NCI-H1930 (cell line): ENCODE measurements at places on chromosomes 11 and 22.

- no peak for DNase-seq
Measured at GRCh38 chr11:112797648-112798293, 163.4 kb upstream of the NCAM1 start.

- no peak for DNase-seq
Measured at GRCh38 chr11:68999093-68999747, 13.8 kb downstream of the MRGPRF start.

DNA sequence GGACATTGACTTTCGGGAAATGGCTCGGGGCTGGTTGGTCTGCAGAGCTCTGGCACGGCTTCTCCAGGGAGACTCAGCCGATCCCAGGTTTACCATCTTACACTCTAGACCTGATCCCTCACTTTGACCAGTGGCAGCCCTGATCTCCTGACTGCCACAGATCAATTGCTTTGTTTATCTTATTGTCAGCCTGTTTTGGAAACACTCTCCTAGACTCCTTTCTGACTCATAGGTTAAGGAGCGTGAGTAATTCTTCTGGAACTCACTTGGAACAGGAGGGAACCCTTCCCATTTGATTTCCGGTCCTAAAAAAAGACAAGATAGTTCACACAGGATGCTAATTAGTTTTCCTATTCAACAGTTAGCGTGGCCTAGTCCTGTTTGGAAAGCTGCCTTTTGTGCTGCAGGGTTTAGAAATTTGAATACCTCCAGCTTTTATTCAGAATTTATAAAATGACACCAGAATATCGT lies 16.0 kb upstream of the BMAL1 start:
- no peak for DNase-seq

DNA sequence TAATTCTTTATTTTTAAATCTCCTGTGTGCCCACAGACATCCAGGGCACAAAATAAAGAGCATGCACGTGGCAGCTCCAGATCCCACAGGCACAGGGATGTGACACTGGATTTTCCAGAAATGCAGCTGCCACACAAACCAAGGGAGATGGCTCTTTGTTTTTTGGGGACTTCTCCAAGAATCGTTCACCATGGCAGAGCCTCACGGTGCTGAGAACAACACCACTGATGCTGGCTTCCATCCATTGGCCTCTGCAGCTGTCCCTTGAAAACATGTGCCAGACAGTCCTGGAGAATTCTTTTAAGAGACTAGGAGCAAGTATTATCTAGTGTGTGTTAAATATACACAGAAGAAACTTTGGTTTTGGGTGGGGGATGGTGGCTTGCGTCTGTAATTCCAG lies 108.4 kb upstream of the SLC22A12 start:
- no peak for DNase-seq

GRCh38 chr11:39102236-39102635 lies 2357.2 kb downstream of the LRRC4C start:
- no peak for DNase-seq

- no peak for DNase-seq
Measured at GRCh38 chr22:34950489-34950888, 115.5 kb upstream of the ISX start.

DNA sequence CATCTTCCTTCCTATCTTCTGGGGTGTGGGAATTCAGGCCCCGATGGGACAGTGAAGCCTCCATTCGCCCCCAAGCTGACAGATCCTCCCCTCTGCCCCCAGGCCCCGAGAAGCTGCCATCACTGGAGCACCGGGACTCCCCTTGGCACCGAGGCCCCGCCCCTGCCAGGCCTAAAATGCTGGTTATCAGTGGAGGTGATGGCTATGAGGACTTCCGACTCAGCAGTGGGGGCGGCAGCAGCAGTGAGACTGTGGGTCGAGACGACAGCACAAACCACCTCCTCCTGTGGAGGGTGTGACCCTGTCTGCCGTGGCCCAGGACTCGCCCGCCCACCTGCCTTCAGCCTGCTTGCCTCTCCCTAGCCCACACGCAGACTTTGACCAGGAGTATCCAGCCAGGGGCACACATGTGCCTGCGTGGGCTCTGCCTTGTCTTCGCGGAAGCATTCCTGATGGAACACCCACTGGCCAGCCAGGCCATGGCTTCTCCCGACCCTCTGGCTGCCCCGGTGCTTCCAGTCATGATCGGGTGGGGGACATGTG lies 8.6 kb upstream of the RELT start:
- DNase-seq = no peak

DNA sequence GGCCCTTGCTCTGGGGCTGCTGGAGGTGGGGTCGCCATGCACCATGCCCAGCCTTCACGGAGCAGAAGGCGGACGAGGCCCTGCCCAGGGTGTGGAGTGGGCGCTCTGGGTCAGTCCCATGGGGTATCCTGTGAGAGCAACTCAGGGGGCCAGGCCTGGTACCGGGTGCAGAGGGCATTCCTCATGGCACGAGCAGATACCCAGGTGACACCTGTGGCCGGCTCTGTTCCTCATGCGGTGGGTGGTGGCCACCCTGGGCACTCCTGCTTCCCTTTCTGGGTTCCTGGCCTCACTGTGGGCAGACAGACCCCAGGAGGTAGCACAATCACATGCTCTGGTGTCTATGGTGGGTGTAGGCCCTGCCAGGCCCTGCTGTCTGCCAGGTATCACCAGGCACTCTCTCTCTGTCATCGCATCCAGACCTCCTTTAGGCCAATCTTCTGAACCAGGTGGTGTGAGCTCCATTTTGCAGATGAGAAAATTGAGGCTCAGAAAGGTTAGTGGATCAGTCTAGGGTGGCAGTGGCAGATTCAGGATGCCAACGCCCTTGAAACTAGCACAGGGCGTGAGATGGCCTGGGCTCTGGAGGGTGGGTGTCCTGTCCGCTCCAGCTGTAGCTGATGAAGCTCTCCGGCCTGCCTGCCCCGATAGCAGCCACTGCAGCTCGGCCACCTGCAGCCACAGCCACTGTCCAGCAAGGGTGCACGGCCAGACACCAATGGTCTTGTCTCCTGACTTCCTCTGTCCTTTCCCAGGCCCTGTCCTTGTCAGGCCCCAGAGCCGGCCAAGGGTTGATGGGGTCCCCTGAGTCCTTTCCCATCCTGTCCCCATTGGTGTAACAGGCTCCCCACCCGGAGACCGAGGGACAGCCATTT lies 15.1 kb downstream of the DGKZ start:
- DNase-seq = no peak

DNA sequence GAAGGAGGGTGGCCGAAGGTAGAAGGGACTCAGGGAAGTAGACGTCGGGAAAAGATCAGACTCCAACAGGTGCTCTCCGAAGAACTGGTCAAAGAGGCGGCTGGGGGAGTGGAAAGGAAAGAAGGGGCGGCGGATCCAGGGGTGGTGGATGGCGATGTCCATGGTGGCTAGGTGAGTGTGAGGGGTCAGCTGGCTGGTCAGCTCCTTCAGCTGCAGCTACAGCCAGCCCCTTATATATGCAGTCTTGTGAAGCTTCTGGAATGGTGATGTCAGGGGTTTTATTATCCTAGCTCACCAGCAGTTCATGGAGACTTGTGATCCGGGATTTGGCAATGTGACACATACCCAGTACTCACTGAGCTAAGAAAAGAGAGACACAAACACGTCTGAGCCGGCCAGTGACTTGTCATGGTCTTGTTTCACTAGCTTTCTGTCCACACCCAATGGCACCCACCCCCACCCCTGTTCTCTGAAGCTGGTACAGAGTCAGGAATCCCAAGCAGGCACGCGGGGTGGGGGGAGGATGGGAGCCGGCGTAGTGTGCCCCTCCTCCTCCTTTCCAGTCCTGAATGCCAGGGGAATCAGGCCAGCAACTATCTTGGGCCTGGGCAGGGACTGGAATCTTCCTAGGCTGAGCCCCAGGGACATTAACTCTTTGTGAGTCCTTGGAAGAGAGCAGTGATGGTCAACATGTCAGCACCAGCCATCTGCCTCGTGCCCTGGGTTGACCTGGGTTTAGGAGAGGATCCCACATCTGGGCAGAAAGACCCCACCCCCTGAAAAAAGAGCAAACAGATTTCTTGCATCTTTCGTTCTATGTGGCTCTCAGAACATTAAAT lies at the start of gene CRYAB:
TSS of gene CRYAB (minus strand) at position 208 of the 839 bp plus-strand sequence. CDS start at position 162, 46 bp downstream.
- no peak for DNase-seq

GRCh38 chr11:111905411-111905810 lies 6.2 kb downstream of the CRYAB start:
- no peak for DNase-seq

DNA sequence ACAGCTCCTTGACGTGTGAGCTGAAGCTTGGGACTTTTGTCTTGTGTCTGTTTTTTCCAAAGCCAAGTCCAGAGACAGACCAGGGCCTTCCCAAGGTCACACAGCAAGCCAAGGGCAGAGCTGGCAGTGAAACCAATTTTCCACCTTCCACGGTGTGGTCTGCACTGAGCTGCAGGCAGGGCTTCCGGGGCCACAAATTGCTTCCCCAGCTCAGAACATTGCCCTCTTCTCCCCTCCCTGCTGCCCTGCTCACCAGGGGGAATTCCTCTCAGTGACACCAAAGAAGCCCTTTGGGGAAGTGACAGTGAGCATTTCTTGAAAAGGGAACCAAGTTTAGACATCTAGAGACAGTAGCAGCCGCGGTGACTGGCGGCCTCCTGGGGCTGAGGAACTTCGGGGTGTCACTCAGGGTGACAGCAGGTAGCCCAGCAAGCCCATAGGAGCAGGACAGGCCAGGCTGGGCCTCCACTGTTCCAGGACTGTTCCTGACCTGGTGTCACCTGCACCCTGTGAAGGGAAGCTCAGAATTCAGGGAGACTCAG lies 9.2 kb downstream of the FXYD2 start:
- no peak for DNase-seq

DNA sequence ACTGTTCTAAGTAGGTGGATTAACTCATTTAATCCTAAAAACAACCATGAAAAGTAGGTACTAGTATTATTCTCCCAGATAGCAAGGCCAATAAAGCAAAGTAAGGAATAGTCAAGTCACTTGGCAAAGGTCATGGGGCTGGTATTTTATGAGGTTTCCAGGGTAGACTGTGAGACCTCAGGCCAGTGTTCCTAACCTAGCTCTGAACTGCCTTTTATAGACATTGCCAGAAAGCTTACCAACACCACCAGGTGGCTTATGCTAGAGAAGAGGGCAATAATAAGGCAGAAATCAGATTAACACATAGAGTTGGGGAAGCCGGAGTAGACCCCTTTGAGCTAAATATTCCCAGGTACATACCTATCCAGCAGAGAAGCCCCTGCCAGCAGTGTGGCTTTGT lies 490.9 kb upstream of the TENM4 start:
- no peak for DNase-seq

DNA sequence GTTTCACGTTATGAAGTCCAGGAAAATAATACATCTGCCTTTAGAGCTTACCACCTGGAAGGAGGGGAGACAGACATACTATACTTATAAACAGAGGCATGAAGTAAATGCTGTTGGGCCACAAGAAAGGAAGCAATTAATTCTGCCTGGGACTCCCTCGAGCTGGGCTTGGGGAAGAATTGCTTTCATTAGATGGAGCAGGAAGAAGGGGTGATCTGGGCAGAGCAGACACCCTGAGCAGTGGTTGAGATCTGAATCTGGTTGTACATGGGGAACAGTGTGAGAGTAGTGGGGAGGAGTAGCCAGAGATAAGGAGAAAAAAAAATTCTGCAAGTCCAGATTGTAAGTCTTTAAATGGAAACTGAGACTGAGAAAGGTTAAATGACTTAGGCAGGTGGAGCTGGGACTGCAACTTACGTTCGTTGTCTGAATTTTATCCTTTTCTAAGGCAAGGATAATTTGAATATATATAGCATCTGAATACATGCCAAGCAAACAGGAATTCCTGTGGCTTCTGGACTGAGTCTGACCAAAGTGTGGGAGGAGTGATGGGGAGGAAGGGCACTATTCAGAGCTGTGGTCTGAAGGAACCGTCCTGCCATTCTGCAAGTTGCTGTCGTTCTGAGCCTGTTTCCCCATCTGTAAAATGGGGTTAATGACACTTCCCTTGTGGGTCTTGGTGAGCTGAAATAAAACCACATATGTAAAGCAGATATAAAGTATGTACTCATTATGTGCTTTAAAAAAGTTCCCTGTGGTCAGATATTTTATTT lies 7.9 kb downstream of the NCAM1 start:
- no peak for DNase-seq

DNA sequence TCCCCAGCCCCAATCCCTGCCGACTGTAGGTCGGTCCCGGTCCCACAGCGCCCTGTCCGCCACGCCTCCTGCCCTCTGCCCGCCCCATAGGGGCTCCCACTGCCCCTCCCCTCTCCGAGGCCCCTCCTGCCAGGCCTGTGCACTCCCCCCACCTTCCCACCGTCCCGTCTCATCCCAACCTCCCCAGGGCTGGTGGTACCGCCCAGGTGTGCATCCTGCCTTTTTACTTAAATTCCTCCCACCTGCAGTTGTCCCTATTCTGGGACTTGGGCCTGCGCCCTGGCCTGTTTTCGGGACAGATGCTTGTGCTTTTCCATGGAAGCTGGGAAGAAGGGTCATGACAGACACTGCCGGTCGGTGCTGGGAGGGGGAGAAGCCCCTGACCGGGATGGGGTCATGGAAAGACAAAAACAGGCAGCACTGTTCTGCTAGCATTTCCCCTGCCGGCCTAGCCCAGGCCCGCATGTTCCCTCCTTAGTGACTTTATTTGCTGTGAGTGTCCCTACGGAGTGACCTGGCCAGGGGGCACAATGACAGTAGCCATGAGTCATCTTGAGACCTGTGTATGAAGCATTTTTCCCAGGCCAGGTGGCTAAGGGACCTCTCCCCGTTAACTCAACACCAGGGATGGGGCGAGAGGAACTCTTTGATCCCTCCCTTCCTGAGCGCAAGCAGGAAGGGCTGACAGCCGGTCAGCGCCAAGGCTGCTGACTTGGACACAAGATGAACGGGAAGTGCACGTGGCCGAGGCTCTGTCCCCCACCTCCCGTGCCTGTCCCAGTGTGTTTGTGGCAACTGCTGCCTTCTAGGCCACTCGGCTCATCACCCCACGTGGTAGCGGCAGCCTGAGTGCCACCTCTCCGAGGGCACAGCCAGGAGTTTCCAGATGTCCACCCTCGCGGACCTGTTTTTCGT lies 7.1 kb downstream of the TBX1 start:
- DNase-seq = no peak

- no peak for DNase-seq
Measured at GRCh38 chr11:15114501-15115475, at the start of gene INSC. INSC (plus strand) TSS chr11:15114923; CDS start chr11:15149175, 34,252 bp downstream.

DNA sequence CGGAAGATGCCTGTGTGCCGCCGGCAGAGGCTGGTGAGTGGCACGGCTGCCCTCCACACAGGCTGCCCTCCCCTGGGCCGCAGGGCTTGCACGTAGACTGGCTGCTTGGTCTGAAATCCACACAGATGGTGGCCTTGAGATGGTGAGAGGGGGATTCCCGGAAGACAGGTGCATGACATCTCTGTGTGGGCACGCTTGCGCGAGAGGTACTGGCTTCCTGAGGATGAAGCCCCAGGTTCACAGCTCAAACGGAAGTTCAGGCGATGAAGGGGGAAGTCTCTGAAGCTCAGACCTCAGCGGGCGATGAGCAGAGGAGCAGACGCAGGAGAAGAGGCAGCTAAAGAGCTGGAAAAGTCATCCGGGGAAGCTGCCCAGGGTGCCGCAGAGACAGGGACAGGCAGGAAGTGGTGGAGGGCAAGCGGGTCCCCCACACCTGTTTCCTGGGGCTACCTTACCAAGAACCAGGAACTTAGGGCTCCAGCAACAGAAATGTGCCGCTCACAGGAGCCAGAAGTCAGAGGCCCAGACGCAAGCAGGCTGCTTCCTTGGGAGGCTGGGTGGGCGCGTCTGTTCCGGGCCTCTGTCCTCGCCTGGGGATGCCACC lies 7.2 kb downstream of the CRELD2 start:
- no peak for DNase-seq
